Cardiac fibroblast (primary cell): ENCODE measurements at places on chromosomes 6 and 20.

DNA sequence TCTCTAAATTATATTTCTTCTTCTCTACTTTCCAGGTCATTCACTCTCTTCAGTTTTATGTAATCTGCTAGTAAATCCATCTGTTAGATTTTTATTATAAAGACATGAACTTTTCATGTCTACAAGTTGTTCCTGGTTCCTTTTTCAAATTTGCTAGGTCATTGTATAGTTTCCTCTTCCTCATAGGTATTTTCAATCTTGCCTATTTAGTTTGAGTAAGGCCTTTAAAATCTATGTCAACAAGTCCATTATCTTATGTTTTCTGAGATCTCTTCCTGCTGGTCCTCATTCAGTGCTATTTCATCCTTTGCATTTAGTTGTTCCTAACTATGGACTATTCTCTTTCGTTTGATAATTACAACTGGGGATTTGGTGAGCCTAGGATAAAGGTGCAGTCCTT lies 11.0 kb downstream of the RRBP1 start:
- no peak for DNase-seq

DNA sequence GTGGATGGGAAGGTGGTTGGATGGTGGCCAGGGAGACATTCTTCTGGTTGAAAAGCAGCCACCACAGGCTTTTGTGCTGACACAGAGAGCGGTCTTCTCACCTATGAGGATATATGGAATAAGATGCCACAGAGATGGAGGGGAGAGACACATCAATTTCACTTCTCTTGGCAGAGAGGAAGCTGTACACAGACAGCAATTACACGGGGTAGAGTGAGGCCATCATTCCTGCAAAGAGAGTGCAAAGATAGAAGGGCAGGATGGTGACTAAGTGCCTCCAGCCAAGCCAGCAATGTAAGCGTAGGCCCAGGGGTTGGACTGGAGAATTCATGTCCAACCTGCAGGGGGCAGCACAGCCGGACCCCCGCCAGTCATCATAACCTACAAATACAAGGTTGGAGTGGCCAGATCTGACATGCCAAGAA lies 56.4 kb downstream of the NRN1 start:
- DNase-seq, result no peak

- DNase-seq, result no peak
Observed at GRCh38 chr20:5910186-5910585, 40.1 kb downstream of the TRMT6 start.

DNA sequence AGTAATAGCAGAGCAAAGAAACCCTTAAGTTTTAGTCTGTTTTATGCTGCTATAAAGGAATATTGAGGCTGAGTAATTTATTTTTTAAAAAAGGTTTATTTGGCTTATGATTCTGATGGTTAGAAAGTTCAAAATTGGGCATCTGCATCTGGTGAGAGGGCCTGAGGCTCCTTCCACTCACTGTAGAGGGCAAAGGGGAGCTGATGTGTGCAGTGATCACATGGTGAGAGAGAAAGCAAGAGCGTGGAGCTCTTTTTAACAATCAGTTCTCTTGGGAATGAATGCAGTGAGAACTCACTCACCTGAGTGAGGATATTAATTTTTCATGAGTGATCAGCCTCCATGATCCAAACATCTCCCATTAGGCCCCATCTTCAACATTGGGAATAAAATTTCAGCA lies 36.4 kb upstream of the SAMD3 start:
- no peak for DNase-seq

- DNase-seq, result peak; percentile 35
Observed at GRCh38 chr6:84082689-84083265, 49.2 kb downstream of the MRAP2 start.

DNA sequence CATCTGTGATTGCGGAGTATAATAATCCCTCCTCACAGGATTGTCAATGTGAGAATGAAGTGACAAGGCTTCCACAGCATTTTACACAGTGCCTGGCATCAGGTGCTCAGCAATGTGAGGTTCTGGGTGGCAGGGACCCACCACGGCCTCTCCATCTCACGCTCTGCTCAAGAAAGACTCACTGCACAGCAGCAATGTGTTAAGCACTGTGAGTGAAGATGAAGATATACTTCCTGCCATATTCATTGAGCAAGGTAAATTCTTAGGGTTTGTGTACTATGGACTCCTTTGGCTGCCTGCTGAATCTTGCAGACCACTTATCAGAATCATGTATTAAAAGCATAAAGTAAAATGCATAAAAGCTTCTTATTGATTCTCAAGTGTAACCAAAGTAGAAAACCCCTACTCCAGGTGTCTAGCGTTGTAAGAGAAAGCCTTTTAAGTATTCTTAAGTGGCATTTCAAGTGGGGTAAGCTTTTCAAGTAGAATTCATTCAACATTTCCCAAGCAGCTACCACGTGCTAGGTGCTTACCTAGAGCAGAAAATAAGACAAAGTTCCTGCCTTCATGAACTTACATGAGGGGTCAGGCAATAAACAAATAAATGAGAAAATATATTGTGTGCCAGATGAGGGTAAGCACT lies 17.0 kb upstream of the MEP1A start:
- DNase-seq, result no peak

DNA sequence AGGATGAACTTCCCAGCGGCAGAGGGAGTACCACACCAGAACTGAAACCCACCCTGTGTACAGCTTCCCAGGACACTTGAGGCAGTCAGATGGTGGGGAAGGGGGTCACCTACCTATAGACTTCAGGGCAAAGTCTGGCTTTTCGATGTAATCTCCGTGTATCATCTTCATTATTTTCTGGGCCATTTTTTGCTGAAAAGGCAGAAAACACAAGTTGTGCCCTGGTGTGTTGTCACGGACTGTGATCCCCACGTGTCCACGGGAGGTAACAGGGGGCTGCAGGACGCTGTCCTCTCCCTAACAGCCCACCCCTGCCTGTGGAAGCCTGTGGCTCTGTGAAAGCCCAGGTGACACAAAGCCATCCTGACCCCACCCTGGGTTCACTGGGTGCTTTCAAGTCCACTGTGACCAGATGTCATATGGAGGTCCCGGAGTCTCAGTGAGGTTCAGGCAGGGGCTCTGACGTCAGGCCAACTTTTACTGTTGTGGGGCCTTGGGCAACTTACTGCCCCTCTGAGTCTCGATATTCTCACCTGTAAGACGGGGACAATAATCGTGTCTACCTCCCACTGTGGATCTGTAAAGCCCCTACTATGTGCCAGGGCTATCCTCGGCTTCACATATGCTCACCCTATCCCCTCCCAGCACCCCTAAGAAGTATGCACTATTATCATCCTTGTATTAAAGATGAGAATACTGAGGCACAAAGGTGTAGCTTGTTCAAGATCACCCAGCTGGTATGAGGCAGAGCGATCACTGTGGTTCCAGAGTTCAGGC lies 14.5 kb downstream of the SUN5 start:
- no peak for DNase-seq

DNA sequence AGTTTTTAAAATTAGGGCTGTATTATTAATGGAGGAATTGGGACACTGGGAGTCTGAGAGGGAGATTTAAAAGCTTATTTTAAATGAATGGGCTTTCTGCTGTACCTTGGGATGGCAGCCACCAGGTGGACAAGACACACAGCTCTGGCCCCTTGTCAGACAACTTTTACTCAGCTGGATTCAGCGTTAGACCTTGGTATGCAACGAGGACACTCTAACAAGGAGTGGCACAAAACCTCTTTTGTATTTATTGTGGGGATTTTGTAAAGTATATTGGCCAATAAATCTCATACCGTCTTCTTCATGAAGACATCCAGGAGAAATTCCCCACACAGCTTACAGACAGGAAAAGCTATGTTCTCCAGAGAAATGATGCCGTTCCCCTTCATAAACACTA lies 105.7 kb downstream of the LCA5 start:
- DNase-seq, result no peak

- no peak for DNase-seq
Observed at GRCh38 chr6:35078226-35078850, 62.8 kb downstream of the TCP11 start.

GRCh38 chr6:90131614-90132423 lies 164.8 kb downstream of the BACH2 start:
- DNase-seq, result peak; percentile 36

GRCh38 chr20:37345339-37346235 lies at the start of gene SRC:
SRC (plus strand) TSS chr20:37346140; CDS start chr20:37384154, 38,014 bp downstream.
- peak; percentile 65 for DNase-seq
